Fibroblast of skin of scalp (primary cell): ENCODE measurements at places on chromosomes 13 and 19.
A peak's percentile ranks its signal among the peaks of the same experiment; 100 is the strongest.

DNA sequence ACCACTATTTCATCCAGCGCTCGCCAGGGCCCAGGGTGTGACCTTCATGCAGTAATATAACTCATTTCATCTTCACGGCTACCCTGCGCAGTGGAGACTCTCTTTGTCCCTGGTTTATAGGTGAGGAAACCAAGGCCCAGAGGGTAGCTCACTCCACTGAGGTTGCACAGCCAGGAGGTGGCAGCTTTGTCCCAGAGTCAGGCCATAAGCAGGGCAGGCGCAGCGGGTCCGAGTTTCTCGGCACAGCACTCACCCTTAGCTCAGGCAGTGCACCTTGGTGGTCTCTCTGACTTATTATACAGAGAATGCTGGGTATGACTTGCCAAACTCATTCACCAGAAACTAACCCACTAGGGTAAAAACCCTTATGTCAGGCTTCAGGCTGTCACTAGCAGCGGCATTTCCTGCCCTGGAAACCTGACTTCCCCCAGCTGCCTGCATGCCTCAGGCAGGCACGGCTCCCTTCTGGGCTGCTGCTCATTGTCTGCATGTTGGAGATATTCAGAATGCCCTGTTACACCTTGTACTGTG is 24.5 kb downstream of the PPP5C start:
- DNase-seq = peak; percentile 31

- DNase-seq = peak; percentile 88
Measured at GRCh38 chr19:531009-531752, 379 bp upstream of the CDC34 start.

- peak; percentile 84 for DNase-seq
Measured at GRCh38 chr13:30312904-30313303, 5.6 kb upstream of the KATNAL1 start.

GRCh38 chr13:48573213-48574007 is 40.5 kb upstream of the RCBTB2 start:
- DNase-seq = no peak

GRCh38 chr13:29978211-29978610 is 127.8 kb upstream of the UBL3 start:
- DNase-seq = no peak

- no peak for DNase-seq
Measured at GRCh38 chr13:113086991-113087922, 18.3 kb upstream of the F7 start.

- DNase-seq = no peak
Measured at GRCh38 chr13:73421310-73421912, 362.6 kb downstream of the KLF5 start.

DNA sequence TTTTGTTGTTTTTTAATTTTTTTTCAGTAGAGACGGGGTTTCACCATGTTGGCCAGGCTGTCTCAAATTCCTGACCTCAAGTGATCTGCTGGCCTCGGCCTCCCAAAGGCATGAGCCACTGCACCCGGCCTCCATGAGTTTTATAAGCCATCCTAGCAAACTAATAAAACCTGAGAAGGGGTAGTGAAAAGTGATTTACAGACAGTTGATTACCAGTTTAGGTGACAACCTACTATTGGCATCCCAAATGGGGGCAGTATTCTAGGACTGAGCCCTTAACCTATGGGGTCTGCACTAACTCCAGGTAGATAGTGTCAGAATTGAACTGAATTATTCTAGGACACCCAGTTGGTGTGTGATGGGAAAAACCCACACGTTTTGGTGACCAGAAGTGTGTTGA is 6.5 kb upstream of the LATS2 start:
- no peak for DNase-seq

- no peak for DNase-seq
Measured at GRCh38 chr19:51535535-51535934, 4.1 kb upstream of the SIGLEC6 start.
